ENCODE measurements at places on chromosomes 6 and 20. TPM values are rescaled to one million over a fixed set of nuclear protein-coding genes. Genes with fewer than 3 reads are reported as not detected.

LY6G5C gene
- 2.2 TPM for total RNA-seq

PXT1 gene
- total RNA-seq = not detected

DYNLT2 gene
- total RNA-seq = 1.0 TPM

EYS gene
- not detected for total RNA-seq

SPATA25 gene
- 0.15 TPM for total RNA-seq

RGL2 gene
- total RNA-seq = 25.7 TPM

C20orf204 gene
- total RNA-seq = not detected

ULBP2 gene
- total RNA-seq = 6.6 TPM

PLEKHG1 gene
- total RNA-seq = 1.2 TPM

SLC22A2 gene
- not detected for total RNA-seq

TOMM6 gene
- 367 TPM for total RNA-seq

SPATS1 gene
- total RNA-seq = not detected

DPPA5 gene
- not detected for total RNA-seq

TMEM244 gene
- not detected for total RNA-seq

GPSM3 gene
- total RNA-seq = 11.3 TPM

C2 gene
- 0.30 TPM for total RNA-seq

GRM1 gene
- total RNA-seq = not detected

TMEM74B gene
- total RNA-seq = not detected

STX11 gene
- 1.2 TPM for total RNA-seq

VWA7 gene
- 0.67 TPM for total RNA-seq

ARFGEF3 gene
- total RNA-seq = under 0.01 TPM

FOXQ1 gene
- total RNA-seq = 0.45 TPM

IMPG1 gene
- total RNA-seq = not detected

TXNDC5 gene
- total RNA-seq = 314 TPM

DNMT3B gene
- total RNA-seq = 4.0 TPM

C6orf15 gene
- total RNA-seq = not detected

CLVS2 gene
- total RNA-seq = not detected

RHAG gene
- total RNA-seq = not detected

TNNC2 gene
- 0.84 TPM for total RNA-seq

MICB gene
- 22.4 TPM for total RNA-seq

TRIM40 gene
- not detected for total RNA-seq

GDAP1L1 gene
- total RNA-seq = not detected

KIF25 gene
- 0.15 TPM for total RNA-seq

BCAS1 gene
- total RNA-seq = not detected

All from bronchus fibroblast of lung (primary cell).